ENCODE measurements at places on chromosomes 6 and 20. TPM values are rescaled to one million over a fixed set of nuclear protein-coding genes. Genes with fewer than 3 reads are reported as not detected.

- no peak for DNase-seq
Observed at GRCh38 chr6:46393940-46394337, 97.3 kb downstream of the RCAN2 start.

DNA sequence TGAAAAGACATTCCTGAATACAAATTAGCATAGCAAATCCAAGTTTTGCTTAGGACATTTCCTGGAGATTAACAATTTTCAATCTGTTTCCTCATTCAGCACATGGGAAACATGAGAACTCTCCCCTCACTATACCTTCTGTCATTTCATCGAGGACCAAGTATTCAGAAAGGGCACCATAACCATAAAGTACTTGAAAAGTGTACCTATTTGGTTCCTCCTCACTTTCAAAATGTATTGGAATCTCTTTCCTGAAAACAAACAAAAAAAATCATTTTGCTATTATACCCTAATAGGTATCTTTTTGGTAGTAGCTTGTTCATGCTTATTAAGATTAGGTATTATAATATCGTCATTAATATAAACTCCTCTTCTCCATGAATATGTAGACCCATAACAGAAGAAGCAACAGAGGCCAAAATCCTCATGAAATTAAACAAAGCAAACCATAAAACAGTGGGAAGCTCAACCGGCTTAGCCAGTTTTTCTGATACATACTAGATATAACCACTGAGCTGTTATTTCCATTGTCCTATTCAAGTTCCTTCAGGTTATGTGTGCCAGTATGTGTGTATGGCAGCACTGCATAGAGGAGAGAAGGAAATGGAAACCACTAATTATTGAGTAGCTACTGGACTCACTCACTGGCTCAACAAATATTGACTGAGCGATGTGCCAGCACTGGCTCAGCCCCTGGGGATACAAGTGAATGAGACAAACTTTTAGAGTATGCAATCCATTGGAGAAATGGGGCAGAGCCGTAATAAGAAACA, 274.0 kb downstream of the MAFB start:
- DNase-seq = no peak

GRCh38 chr6:144297511-144298100, 12.5 kb downstream of the UTRN start:
- no peak for DNase-seq

Gene MAK
- not detected for total RNA-seq

DNA sequence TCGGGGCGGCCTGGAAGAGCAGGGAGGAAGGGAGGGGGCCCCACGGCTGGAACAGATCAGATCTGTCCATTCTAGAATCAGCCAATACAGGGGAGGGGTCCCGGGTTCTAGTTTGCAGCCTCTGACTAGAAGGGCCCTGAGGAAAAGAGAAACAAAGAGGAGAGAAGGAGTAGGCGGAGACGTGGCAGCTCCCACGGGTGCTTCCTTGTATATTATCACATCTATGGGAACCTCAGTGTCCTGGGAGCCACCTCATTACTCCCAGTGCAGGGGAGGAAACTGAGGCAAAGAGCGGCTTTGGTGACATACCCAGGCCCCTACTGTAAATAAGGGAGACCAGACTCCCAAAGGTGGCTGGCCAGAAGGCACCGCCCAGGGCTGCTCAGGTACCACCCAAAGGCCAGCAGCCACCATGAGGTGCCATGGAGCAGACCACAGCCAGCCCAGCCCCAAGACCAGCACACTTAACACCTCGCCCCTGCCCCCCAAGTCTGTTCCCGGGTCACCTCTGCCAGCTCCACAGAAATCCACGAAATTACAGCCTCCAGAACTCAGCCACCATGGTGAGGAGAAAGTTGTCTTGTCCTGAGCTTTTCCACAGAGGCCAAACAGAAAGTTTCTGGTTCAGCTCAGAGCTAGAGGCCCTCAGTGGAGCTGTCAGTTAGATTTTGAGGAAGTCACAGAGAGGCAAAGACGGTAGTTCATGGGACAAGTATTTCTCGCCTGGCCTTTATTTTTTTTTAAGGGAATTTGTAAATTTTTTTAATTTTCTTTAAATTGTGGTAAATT, 2.1 kb downstream of the ZC3H12D start:
- no peak for DNase-seq

Gene MRPS10
- total RNA-seq = 21.2 TPM

DNA sequence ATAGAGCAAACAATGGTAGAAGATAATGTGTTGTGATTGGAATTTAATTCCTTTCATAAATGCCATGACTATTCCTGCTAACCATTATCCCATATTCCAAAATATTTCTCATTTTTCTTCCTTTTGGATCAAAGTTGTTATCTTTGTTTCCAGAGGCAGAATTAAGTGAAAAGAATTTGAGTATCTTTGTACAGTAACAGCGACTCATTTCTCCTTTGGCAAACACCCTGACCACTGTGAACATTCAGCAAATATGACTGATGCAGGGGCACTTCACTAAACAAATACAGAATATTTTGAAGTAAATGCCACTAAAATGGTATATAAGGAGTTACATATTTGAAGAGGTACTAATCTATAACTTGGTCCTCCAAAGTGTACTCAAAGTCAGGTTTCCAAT, 105.0 kb upstream of the LAMP5 start:
- no peak for DNase-seq

DNA sequence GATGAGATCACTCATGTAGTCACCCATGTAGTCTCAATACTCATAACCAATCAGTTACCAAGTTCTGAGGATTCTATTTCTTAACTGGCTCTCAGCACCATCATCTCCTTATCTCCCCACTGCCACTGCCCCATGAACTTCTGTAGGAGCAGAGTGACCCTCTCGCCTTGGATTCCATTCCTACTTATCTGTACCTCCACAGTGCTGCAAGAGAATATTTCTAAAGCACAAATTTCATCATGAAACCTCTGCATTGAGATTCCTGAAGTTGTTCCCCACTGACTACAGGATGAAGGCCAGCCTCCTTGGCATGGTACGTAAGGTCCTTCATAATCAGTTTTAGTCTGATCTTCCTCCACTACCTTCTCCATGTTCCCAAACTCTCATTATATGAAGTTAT, 34.8 kb downstream of the BACH2 start:
- no peak for DNase-seq

DNA sequence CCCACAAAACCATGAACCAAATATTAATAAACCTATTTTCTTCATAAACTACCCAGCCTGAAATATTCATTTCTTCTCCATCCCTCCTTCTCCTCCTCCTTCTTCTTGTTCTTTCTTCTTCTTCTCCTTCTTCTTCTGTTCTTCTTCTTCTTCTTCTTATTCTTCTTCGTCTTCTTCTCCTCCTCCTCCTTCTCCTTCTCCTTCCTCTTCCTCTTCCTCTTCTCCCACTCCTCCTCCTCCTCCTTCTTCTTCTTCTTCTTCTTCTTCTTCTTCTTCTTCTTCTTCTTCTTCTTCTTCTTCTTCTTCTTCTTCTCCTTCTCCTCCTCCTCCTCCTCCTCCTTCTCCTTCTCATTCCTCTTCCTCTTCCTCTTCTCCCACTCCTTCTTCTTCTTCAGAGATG, 5.0 kb upstream of the TMEM74B start:
- no peak for DNase-seq

DNA sequence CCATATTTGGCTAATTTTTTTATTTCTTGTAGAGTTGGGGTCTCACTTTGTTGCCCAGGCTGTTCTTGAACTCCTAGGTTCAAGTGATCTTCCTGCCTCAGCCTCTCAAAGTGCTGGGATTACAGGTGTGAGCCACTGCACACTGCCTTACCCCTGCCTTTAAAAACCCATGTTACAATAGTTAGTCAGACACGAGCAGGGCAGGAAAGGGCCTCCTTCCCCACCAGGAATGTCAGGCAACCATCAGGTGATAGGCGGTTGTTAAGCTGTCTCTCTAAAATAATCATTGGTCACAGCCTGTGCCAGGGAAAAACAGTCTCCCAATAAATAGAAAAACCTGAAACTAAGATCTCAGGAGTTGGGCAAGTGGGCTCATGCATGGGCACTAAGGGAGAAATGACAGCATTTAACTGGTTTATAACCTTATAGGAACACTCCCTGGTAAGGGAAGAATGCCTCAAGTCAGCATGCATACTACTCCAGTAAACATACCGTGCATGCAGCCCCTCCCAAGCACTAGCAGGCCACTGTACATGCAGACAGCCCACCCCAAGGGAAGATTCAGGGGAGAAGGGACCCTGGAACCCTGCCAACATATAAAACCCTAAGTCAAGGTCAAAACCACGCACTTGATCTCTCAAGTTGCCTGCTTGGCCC, 8.4 kb downstream of the OR2H2 start:
- DNase-seq = no peak

GRCh38 chr6:41560431-41561192, 14.4 kb downstream of the FOXP4 start:
- DNase-seq = peak; percentile 88

DNA sequence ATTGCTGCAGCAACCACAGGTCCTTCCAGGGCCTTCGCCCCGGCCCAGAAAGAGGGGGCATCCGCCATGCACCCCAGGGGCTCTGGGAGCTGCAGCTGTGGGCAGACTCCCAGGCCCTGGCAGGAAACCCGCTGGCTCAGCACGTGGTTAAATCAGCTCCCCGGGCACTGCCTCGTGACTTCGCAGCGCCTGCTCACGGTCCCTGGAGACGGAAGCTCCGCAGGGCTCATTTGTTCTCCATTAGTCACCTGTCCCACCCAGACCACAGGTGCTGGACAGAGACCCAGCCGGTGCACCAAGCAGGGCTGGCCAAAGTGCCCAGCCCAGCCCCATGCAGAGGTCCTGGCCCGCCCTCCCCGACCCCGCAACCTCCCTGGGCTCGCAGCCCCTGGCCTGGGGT, 14.7 kb downstream of the KCNQ2 start:
- DNase-seq = no peak

GRCh38 chr6:148005806-148006205, 336.8 kb upstream of the SASH1 start:
- DNase-seq = no peak

Gene YWHAB
- total RNA-seq = 135 TPM

Gene PDE10A
- not detected for total RNA-seq

DNA sequence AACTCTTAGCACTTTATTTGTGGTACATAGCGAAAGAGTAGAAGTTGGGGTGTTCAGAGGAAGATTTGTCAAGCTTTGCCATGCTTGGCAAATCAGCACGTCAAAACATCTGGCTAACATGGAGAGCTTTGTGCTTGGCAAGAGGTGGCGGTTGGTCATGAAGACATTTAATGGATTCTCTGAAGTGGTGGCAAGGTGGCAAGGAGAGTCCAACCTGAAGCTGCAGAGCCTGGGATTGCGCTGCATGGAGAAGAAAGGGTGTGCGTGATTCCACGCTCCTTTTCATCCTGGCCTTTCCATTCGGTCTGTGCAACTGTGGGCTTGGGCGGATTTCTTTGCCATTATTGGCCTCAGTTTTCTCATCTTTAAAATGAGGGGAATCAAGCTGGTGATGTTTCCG, 3.1 kb downstream of the PYGB start:
- DNase-seq = no peak

GRCh38 chr6:45420083-45420908, 42.6 kb upstream of the SUPT3H start:
- DNase-seq = peak; percentile 65

Gene LKAAEAR1
- not detected for total RNA-seq

DNA sequence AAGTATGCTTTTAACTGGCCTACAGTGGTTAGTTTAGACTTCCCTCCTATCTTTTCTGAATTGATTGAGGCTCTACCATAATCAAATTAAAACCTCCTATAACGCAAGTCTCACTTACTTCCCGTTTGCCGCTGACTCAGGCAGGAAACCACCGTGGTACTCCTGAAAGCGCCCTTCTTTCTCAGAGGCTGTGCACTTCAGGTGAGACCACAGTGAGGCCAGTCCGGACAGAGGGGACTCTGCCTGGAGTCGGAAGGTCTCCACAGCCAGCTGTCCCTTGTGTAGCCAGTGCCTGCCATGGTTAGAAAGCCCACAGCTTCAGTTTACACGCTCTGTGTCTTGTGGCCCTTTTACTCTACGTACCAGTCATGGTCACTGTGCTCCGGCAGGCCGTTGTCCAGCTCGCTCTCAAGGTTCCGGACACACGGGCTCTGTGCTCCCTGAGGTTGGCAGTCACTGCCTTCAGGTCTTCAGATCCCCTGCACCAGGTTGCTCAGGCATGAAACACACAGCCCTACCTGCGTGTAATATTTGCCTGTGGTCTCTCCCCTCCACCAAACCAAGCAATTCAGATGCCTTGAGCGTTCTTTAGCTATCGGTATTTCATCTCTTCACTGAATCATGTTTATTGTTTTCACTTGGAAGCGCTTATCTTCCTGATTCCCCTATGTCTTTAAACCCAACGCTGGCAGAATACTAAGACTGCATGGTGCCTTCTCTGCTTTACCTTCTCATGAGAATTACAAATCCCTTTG, 178.8 kb downstream of the SMOC2 start:
- no peak for DNase-seq

Gene GSTA3
- total RNA-seq = not detected

Gene IPCEF1
- total RNA-seq = 114 TPM

Measured in naive thymus-derived CD4-positive, alpha-beta T cell (primary cell).